GM12864 (cell line): ENCODE measurements at places on chromosomes 1 and 21.

GRCh38 chr1:201400212-201400851 is 1.2 kb upstream of the LAD1 start:
- DNase-seq: no peak

DNA sequence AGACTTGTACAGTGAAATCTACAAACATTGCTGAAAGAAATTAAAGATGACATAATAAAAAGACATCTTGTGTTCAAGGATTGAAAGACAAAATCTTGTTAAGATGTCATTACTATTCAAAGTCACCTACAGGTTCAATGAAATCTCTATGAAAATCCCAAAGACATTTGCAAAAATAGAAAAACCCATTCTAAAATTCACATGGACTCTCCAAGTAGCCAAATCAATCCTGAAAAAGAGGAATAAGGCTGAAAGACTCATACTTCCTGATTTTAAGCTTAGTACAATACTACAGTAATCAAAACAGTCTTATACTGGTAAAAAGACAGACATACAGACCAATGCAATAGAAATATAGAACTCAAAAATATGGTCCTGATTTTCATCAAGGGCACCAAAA is 78.6 kb downstream of the PCSK9 start:
- no peak for DNase-seq

DNA sequence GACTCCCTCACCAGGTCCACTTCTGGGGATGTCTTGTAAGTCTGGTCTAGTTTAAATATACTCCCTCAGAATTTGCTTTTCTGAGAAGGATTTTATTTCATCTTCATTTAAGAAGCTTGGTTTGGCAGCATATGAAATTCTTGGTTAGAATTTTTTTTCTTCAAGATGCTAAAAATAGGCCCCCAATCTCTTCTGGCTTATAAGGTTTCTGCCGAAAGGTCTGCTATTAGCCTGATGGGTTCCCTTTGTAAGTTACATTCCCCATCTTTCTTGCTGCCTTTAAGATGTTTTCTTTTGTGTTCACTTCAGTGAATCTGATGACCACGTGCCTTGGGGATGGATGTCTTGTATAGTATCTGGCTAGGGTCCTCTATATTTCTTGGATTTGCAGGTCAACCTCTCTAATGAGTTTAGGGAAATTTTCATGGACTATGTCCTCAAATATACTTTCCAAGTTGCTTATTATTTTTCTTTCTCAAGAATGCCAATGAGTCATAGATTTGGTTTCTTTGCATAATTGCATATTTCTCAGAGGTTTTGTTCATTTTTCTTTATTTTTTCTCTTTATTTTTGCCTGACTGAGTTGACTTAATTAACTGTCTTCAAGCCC is 19.4 kb downstream of the TCP10L start:
- DNase-seq: no peak

GRCh38 chr1:163692266-163692665 is 370.5 kb downstream of the NUF2 start:
- no peak for DNase-seq

DNA sequence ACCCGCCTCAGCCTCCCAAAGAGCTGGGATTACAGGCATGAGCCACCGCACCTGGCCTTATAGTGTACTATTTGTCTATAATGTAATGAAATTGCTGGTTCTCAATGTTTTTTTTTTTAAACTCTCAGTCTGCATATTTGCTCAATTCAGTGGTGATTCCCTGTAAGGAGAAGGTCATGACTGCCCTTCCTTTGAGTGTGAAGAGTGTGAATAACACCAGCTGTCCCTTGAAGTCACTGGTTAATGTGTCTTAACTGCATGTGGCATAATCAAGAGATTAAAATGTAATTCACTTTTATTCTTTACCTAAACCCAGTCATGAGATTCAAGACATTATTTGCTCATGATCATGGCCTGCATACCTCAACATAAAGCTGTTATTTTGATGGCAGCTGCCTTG is 30.5 kb downstream of the MTF2 start:
- DNase-seq: no peak

- DNase-seq: no peak
Measured at GRCh38 chr1:234916840-234917239, 211.8 kb downstream of the TOMM20 start.
